ENCODE measurements at places on chromosomes 2 and 18. TPM values are rescaled to one million over a fixed set of nuclear protein-coding genes. Genes with fewer than 3 reads are reported as not detected.

DNA sequence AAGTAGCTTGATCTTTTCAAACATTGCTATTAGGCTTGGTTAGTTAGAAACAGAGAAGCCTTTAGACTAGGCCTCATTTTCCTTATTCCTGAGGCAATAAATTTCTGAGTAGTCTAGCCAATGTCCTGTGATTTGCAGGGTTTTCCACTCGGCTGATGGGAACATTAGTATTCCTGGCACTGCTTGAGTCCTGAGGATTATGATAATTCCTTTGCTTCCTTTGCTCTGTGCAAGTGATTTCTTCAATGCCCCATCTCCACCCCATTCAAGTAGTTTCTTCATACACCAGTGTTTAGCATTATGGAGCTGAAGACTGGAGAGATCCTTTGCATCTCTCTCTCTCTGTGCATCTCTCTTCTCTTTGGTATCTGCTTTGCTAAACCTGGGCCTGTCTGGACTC, 14.3 kb upstream of the SLC4A10 start:
- H3K27ac ChIP-seq = no peak overlapping the region
- no peaks in the 10 kb centered on the region for H3K36me3 ChIP-seq
- H3K4me1 ChIP-seq = peaks cover under 1% of the 10 kb centered on the region

The M1AP gene
- total RNA-seq = not detected

GRCh38 chr2:143429932-143430679, 300.9 kb downstream of the ARHGAP15 start:
- no peaks in the 10 kb centered on the region for H3K27me3 ChIP-seq
- peaks cover 13% of the 10 kb centered on the region for H3K36me3 ChIP-seq
- peaks cover 54% of the 10 kb centered on the region for H3K4me1 ChIP-seq

The UGT1A3 gene
- total RNA-seq = not detected

The KLHL30 gene
- total RNA-seq = not detected

DNA sequence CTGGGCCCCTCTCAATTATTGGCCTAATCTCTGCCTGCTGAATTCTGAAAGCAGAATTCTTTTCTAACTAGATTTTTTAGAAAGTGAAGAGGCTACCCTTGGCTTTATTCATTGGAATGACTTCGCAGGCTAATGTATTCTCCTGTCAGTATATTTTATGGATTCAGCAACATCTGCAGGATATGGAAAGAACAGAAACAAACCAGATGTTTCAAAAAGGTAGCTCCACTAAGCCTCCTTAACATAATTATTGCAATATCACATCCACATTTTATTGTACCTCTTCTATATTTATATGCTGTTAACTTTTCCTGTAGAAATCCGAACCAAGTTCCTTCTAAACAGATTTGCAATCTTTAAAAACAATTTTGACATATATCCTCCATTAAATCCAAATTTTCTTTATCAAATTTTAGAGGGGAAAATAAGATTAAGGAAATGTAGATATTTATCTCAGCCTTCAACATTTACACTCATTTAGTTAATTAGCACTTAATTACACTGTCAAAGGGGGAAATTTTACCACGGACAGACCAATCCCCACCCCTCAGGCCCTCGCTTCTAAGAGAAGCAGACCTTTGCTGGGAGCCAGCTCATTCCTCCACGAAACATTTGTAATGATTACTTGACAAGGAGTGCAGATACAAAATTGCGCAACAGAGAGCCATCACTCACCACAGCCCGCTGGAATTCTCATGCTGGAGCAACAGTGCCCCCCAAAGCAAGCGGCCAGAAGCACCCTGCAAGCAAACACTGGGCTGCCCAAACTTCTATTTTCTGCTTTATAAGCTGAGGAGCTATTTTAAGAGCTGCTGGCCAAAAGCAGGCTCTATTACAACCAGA, 253.4 kb downstream of the ETAA1 start:
- no peaks in the 10 kb centered on the region for H3K36me3 ChIP-seq
- peak; percentile 18 for DNase-seq
- peaks cover 4% of the 10 kb centered on the region for H3K27me3 ChIP-seq

DNA sequence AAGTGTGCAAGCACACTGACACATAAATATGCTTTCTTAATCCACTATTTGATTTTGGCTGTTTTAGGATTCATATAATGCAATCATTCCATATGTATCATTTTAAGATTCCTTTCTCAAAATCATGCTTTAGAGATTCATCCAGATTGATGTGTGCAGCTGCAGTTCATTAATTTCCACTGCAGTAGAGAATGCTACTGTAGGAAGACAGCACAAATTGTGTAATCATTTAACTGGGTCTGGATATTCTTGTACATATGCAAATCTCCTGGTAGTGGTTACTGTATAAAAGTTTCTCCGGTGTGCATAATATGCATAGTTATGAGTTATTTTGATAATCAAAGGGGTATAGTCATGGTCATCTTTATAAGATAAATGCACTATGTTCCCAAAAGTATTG, 502.5 kb upstream of the ACVR2A start:
- no peak for DNase-seq
- no peak overlapping the region for H3K4me3 ChIP-seq
- no peaks in the 10 kb centered on the region for H3K27me3 ChIP-seq
- H3K27ac ChIP-seq = no peak overlapping the region
- H3K4me1 ChIP-seq = no peaks in the 10 kb centered on the region
- no peaks in the 10 kb centered on the region for H3K36me3 ChIP-seq

DNA sequence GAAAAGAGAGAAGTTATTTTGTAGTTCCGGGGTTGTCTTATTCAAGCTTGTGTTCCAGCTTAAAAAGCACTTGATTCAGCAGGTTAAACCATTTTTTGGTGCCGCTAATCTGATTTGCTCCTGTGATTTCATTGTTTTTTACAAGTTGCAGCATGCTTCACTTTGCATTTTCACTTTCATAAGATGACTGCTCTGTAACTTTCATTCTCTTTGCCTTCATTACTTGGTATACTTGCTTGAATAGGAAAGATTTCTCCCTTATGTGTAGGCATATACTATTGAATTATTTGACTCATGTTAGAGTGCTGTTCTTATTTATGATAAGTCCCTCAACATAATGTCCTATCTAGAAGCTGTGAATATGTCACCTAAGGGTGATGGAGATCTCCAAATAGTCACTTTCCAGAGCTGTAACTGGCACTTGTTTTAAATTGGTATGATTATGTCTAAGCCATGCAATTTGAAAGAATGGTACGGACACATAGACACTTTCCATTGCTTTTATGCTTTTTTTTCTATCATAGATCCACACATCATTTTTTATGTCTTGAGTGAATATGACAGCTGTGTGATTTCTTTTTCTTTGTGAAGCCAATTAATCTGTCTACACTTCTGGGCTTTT, 254.5 kb downstream of the DSEL start:
- H3K27ac ChIP-seq = no peak overlapping the region
- peaks cover 33% of the 10 kb centered on the region for H3K4me1 ChIP-seq
- H3K27me3 ChIP-seq = no peaks in the 10 kb centered on the region

- no peaks in the 10 kb centered on the region for H3K36me3 ChIP-seq
- no peak overlapping the region for H3K4me3 ChIP-seq
- DNase-seq = no peak
- H3K27ac ChIP-seq = no peak overlapping the region
Observed at GRCh38 chr2:74779265-74779558, 54.7 kb upstream of the HK2 start.

GRCh38 chr2:200873560-200873959, 9.1 kb upstream of the CLK1 start:
- peaks cover 45% of the 10 kb centered on the region for H3K36me3 ChIP-seq
- H3K4me3 ChIP-seq = no peak overlapping the region
- H3K27ac ChIP-seq = no peak overlapping the region
- H3K4me1 ChIP-seq = peaks cover 9% of the 10 kb centered on the region
- H3K27me3 ChIP-seq = no peaks in the 10 kb centered on the region
